ENCODE measurements at places on chromosomes 4 and X.

DNA sequence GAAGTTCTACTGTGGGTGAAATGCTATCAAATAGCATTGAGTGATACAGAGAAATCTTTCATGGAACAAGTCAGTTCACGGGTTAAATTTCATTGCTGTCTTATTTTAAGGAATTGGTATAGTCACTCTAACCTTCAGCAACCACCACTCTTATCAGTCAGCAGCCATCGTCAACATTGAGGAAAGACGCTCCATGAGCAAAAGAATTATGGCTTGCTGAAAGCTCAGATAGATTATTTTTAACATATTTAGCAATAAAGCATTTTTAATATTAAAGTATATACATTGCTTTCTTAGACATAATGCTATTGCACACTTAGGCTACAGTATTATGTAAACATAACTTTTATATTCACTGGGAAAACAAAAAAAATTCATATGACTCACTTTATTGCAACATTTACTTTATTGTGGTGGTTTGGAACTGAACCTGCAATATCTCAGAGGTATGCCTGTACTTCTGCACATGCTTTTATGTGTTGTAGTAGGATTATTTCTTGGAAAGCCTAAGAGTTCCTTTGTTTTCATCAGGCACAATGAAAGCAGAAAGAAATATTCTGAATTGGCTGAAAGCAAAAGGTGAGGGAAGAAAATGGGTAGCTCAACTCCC is 586.7 kb downstream of the GBA3 start:
- no peak for DNase-seq

GRCh38 chrX:120517936-120518335 is 42.8 kb downstream of the CUL4B start:
- no peak for DNase-seq

GRCh38 chr4:31918891-31919290 is 1198.7 kb downstream of the PCDH7 start:
- DNase-seq, result no peak

DNA sequence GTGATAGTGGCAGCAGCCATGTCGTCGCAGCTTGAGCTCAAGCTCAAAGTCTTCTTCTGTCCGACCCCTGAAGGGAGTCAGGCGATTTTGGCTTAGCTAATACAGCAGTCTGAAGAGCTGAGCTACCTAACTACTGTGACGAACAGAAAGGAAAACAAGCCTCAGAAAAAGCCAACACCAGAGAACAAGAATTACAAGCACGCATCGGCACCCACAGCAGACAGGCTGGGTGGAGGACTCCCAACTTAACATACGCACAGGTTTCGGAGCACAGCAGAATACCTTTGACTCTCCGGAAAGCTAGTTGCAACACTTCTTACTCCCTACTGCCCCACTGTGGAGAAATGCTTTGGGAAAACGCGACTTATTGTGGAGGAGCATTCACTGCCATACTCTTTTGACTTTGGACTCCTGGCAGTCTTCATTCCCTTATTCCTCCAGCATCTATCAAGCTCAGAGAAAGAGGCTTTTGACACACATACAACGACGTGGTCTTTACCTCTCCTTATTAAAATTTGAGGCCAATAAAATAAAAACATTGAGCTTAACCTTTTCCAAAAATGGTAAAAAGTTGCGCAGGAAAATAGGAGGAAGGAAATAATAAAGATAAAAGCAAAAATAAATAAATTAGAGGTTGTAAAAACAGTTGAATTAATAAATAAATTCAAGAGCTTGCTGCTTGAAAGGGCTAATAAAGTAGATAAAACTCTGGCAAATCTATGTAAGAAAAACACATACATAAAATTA is 41.3 kb upstream of the GPC3 start:
- DNase-seq, result no peak

DNA sequence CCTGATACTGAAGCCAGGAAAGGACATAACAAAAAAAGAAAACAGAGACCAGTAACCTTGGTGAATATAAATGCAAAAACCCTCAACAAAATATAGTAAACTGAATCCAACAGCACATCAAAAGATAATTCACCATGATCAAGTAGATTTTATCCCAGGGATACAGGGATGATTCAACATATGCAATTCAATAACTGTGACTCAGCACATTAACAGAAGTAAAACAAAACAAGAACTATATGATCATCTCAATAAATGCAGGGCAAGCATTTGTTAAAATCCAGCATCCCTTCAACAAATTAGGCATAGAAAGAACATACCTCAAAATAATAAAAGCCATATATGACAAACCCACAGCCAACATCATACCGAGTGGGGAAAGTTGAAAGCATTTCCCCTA is 112.0 kb downstream of the HHIP start:
- DNase-seq, result no peak

- no peak for DNase-seq
Observed at GRCh38 chr4:81343046-81343445, 128.0 kb upstream of the PRKG2 start.

DNA sequence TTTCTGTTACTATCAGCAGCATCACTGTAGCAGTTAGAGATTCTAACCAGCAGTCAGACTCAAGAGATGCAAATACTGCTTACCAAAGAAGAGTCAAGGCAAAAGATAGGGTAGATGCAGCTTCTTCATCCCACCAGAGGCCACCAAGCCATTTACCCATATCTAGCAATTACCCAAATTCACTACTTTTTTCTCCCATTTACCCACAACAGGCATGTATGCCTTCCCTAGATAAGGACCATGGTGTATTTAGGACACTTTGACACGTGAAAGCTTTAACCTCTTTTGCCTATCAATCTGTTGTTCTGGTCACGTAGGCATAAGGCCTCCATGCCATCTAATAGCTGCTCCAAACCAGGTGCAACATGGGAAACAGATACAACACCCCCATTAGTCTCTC is 5.6 kb downstream of the LARP7 start:
- DNase-seq, result no peak

DNA sequence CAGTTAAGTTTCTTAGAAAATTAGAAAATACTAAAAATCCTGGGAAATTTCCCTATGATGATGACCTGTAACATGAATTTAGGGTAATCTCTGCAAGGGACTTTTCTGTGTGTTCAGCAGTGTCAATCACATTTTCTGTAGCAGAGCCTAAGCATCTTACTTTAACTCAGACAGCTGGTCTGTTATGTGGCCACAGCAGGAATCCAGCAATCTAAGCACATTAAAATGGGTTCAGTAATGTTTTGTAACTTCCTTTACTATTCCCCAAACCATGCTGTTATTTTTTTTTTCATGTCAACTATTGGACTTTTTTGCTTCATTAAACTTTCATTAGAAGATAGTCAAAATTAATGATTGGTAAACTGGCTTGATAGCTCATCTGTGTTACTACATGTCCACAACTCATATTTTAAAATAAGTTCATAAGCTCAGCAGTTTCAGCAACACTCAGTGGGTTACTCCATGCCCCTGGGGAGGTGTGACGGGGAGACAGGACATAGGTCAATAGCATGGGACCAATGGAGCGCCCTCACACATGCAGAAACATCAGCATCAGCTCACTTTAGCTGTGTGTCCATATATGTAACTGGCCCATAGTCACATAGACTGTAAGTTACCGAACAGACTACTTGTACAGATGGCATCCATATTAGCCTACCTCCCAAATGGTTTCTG is 168.0 kb upstream of the PACRGL start:
- no peak for DNase-seq

DNA sequence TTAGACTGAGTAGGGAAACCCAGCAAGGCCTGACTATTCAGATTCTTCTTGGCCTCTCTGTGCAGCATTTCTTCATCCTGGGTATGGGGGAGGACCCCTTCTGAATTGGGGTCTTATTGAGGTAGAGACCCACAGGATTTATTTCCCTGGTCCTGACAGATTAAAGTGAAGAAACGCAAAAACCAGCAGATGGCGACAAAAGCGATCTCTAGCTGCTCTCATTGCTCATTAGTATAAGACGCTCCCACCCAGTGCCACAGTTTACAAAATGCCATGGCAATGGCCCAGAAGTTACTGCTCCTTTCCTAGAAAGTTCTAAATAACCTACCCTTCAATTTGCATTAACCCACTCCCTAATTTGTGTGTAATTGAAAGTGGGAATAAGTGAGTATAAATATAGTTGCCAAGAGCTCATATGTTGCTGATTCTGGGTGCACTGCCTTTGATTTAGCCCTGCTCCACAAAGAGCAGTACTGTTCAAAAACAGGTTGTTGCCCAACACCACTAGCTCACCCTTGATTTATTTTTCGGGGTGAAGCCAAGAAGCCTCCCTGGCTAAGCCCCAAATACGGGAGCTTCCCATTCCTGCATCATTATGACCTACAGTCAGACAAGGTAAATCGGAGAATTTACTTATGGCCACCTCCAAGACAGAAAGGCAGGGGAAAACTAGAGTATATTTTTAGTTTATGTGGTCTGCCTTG is 3.7 kb upstream of the BEX4 start:
- DNase-seq, result no peak

DNA sequence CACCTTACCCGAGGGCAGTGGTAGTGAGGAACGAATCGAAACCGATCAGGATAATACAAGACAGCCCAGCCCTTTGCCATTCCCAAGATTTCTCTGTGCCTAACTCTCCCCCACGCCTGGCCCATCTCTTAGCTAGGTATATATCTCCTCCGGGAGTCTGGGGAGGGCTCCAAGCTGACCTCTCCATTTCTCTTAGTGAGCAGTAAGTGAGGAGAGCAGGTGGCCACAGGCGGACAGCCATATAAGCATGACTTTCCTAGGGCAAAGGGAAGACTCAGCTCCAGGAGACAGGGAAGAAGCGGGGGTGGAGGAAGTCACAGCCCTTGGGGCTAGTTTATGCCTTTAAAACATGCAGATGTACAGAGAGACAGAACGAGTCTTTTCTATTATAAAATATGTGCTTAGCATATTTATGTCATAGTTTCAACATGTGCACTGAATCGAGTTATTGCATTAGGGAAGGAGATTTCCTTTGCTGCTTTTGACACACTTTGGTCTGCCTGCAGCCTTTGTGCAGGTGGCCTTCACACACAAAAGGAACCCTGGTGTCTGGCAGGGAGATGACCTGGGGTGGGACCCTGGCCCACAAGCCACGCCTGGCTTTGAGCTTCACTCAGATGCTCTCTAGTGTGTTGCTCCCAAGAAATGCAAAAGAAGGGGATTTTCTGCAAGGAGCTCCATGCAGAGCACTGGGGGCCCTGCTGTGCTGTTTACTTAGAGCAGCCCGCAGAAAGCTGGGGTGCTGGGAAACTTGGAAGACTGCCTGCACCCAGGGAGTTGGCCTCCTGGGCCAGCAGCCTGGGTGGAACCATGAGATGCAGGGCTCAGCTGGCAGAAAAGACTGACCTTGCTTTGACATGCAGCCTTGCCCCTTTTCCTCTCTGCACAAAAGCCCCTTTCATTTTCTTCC is 613.3 kb downstream of the BCOR start:
- no peak for DNase-seq

GRCh38 chrX:49970674-49971073 is 48.3 kb downstream of the CLCN5 start:
- no peak for DNase-seq

DNA sequence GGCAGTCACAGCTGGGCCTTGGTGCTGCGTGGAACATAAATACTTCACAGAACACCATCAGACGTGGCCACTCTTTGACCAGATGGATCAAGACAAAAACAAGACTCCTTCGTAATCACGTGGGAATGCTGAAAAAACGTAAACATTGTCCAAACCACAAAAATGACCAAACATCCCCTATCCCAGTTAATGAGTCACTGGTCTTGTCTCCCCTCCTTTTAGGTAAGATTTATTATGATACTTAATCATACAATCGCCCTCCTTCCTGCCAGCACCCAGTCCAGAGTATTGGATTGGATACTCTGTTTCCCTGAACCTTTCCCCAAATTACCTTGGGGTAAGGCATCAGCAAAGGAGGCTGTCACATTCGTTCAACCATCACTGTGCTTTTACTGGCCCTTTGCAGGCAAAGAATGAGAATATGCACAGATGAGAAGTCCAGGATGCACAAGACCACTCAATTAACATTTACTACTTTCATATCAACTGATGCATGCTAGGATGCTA is 601 bp upstream of the TCEANC start:
- no peak for DNase-seq

DNA sequence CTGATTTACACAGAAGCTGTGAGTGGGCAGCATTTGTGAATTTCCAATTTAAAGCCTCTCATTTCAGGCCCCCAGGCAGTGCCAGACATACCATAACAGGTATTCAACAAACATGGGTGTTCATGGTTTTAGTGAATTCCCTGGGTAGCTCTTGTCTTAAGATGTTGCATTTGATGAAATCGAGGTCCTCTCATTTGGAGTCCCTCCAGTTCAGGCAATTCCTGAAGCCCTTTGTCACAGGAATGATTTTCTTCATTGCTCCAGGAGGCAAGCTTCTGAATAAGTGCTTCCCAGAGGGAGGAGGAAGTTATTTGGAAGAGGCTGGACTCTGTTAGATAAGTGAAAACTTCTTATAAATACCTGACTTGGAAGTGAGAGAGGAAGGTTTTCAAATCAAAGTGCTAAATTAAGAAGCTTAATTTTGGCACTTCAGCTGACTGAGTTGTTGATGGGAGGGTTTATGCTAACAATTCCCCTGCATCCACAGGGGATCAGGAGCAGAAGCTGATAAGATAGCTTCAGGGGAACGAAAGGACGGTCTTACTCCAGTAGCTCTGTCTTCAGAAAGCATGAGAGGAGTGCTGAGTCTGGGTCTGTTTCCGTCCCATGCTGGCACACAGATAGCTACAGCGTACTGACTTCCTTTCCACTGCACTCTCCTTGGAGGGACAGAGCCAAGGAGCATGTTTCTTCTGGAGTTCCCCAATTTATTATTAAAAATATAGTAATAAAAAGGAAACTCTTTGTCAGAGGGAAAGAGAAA is 543.1 kb downstream of the GBA3 start:
- DNase-seq, result no peak

GRCh38 chr4:128517739-128518510 is 230.3 kb upstream of the PGRMC2 start:
- DNase-seq, result no peak

DNA sequence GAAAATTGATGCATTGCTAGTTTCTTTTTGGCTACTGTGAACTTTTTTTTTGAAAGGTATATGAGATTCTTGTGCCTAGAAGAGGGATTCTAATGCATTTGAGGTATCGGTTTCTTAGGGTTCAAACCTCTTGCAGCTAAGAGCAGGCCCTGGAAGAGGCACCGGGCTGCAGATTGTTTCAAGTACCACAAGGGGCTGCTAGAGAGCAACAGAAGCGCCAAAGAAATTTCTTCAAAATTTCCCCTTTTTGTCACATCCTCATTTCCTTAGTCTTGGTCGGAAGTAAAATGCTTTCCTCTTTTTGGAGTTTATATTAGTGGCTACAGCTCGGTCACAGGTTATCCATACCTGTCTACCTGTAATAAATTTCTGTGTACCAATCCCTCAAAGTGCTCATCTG is 89.8 kb downstream of the PDGFRA start:
- no peak for DNase-seq

DNA sequence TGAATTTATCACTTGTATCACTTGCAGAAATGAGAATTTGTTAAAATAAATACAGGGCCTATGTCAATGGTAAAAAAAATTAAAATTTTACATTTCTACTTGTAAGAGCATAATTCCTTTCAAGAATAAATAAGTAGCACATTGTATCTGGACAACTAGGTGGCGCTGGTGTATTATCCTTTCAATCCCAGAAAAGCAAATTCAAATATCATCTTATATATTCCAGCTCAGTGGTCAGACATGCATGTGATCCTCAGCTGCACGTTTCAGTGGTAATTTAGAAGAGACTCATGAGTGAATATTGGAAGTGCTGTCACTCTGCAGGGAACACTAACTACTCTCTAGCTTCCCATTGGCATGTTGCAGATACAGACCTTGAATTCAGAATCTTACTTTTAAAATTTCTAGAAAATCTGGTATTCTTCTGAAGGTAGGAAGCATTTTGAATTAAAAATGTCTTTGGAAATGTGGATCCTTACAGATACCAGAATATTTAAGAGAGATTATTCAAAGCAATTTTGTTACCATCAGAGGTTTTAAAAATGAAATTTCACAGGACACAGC is 1414.7 kb upstream of the TENM3 start:
- DNase-seq, result no peak

Data from D721Med (cell line).